ENCODE measurements at places on chromosomes 16 and 17.

GRCh38 chr16:27781195-27781524 is 231.2 kb downstream of the KATNIP start:
- DNase-seq = no peak

DNA sequence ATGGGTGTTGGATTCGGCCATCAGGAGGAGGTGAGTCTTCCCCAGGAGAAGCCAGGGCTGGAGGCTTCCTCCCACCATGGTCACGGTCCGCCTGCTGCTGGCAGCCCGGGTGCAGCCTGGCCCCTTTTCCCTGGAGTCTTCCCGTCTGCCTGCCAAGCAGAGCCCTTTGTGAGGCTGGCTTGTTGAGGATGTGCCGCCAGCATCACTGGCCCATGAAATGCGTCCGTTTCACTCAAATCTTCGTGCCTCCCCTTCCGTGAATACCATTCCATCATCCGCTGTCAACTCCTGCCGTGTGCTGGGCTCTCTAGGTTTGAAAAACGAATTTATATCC is 9.6 kb downstream of the VPS4A start:
- DNase-seq = no peak

DNA sequence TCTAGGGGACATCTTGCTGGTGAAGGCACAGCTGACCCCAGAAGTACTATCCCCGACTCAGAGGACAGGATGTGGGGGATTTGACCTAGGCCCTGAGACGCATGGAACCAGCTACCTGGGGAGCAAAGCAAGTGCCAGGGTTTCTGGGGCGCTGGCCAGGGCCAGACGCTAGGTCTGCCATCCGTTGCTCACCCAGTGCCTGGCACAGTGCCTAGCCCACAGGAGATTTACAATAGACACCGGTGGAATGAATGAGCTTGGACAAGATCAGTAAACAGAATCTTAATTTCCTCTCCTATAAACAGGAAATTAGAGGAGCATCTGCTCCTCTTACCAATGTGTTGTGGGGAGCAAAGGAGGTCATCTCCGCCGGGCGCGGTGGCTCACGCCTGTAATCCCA is 5.0 kb downstream of the RPRML start:
- DNase-seq = no peak

DNA sequence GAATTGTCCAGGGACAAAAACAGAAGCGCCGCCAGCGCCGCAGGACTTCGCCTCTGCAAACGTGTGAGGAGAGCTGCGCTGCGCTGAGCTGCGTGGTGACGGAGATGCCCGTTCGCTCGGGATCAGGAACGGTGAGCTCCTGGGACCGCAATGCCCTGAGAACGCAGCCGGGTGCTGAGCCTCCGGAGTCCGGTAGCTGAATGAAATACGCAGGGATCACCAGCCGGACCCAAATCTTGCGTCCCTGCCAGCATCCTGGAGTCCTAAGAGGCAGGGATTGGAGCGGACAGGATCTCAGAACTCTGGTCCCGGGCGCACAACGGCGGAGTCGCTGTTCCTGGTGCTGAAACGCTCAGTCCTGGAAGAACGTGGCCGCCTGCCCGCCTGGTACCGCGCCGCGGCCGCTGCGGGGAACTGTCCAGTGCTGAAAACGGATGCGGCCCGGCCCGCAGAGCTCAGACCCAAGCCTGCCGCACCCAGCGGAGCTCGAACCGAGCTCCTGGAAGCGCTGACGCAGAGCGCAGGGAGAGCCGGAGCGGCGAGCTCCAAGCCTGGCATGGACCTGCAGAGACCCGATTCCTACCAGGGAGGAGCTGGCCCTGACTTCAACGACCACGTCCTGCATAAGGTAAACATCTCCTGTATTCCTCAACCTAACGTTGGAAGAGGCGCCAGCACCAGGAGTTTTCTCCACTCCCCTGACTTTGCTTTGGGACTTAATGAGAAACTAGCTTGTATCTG is 41.5 kb downstream of the CD300LF start:
- DNase-seq = peak; percentile 94

DNA sequence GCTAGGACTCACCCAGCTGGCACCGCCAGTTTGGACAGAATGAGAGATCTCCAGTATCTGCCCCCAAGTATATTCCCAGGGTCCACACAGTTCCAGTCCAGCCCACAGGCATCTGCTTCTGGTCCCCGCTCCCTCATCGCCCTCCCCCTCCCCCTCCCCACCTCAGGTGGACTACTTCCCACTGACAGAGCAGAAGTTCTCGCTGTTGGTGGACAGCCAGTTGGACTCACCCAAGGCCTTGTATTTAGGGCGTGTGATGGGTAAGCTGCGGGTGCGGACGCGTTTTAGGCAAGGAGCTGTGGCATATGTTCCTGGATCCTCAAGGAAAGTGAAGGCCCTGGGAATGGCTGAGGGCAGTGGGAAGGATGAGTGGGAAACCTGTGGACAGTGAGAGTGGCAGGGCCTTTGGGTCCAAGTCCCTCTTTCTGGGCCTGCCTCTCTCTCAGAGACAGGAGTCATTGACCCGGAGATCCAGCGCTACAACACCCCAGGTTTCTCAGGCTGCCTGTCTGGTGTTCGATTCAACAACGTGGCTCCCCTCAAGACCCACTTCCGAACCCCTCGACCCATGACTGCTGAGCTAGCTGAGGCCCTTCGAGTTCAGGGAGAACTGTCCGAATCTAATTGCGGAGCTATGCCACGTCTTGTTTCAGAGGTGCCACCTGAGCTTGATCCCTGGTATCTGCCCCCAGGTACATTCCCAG is 14.9 kb downstream of the CNTNAP1 start:
- no peak for DNase-seq

GRCh38 chr17:44960691-44961090 is 7.4 kb downstream of the C1QL1 start:
- DNase-seq = no peak

DNA sequence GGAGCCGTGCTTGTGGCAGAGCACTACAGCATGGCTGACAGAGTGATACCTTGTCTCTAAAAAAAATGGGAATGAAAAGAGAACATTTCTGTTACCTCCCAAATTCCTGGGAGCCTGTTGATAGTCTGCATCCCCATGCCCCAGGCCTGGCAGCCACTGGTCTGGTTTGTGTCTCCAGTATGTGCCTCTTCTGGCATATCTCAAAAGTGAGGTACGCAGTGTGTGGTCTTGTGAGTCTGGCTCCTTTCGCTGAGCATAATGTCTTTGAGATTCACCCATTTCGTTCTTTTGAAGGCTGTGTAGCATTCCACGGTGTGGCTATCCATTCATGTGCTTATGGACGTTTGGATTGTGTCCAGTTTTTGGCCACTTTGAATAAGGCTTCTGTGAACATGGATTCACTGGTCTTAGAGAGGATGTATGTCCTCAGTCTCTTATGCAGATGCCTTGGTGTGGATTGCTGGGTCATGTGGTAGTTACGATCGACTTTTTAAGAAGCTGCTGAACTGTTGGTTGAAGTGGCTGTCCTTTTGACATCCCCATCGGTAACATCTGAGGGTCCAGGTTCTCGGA is 39.1 kb downstream of the PRMT7 start:
- no peak for DNase-seq

DNA sequence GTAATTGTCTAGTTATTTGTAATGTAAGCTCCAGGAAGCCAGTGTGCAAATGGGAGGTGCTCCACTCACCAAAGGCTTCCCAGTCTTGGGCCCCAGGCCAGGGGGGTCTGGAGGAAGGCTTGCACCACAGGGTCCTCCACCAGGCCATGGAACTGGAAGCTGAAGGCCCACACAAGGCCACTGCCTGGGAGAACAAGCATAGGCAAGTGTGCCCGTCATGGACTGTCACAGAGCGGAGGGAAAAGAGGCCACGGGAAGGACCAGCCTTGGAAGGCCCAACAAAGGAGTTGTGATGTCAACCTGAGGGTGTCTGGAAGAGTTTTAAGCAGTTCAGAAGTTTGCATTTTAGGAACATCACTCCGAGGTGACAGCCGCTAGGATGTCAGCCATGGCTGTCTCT is 3.0 kb upstream of the SRRM2 start:
- no peak for DNase-seq

GRCh38 chr17:5219536-5219935 is 15.1 kb downstream of the SCIMP start:
- DNase-seq = no peak

DNA sequence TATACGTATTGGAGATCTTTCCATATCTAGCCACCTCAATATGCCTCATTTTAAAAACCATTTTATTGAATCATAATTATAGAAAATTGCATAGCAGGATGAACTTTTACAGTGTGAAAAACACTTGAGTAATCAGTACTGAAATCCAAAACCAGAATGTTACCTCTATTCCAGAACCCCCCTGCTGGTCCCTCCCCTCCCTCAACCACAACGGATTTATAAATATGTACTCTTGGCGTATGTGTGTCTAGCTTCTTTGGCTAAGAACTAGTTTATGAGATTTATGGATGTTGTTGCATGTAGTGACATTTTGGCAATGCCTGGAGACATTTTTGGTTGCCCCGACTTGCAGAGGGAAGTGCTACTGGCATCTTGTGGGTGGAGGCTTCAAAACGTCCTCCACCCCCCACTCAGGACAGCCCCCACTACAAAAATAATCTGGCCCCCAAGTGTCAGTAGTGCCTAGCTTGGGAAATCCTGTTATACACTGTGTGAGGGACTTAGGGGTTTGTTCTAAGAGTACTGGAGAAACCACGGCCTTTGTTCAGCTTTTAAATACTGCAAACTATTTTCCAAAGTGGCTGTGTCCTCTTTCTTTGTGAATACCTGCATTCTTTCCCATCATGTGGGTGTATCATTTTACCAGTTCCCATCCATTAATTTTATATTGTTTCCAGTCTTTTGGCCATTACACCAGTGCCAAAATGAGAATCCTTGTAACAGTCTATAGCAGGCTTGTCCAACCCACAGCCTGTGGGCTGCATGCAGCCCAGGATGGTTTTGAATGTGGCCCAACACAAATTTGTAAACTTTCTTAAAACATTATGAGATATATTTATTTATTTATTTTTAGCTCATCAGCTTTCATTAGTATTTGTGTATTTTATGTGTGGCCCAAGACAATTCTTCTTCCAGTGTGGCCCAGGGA is 23.7 kb downstream of the ITPRIPL2 start:
- no peak for DNase-seq

DNA sequence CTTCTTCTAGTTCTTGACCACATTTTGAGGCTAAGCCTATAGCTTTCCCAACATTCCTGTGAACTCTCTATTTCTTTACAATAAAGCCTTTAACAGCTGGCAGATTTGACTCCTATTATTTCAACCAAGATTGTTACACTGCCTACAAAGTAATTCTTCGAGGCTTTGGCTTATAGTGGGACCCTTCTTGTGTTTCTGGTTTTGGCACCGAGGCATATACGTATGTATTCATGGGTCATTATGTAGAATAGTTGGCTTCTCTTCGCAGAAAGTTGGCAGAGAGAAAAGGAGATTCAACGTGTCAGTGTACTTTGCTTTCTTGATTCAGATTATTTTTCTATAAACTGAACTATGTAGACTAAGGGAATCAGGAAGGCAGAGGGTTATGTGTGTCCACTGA is 102.2 kb downstream of the ABCA8 start:
- no peak for DNase-seq

- DNase-seq = no peak
Measured at GRCh38 chr17:75594499-75595283, 7.1 kb downstream of the MYO15B start.

DNA sequence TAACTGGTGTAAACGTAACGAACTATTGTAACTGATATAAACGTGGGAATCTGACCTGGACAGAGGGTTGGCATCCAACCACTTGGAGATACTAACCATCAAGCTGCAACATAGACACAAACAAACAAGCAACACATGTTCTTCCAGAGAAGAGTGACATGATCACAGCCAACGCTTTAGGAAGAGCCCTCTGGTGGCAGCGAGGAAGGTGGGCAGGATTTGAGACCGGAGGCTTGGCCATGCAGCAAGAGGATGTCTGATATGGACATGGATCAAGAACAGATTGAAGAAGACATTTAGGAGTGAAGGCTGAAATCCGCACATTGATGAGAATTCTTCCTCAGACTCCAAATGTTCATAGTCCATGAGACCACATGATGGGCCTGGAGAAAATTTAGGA is 40.3 kb upstream of the TNRC6A start:
- peak; percentile 52 for DNase-seq

GRCh38 chr17:61168506-61168905 is 231.1 kb upstream of the TBX2 start:
- no peak for DNase-seq

- no peak for DNase-seq
Measured at GRCh38 chr16:67967183-67967957, 1.1 kb downstream of the SLC12A4 start.

DNA sequence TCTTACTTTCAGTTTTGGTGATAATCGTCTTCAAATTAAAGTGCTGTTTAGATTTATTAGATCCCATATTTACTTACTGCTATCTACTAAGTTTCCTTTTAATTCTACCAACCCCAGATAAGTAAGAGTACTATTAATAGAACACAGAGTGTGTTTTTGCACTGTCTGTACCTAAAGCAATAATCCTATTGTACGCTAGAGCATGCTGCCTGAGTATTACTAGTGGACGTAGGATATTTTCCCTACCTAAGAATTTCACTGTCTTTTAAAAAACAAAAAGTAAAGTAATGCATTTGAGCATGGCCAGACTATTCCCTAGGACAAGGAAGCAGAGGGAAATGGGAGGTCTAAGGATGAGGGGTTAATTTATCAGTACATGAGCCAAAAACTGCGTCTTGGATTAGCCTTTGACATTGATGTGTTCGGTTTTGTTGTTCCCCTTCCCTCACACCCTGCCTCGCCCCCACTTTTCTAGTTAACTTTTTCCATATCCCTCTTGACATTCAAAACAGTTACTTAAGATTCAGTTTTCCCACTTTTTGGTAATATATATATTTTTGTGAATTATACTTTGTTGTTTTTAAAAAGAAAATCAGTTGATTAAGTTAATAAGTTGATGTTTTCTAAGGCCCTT is 56.8 kb downstream of the HLF start:
- no peak for DNase-seq

- DNase-seq = peak; percentile 49
Measured at GRCh38 chr17:65559804-65560627, 1.4 kb downstream of the AXIN2 start.

GRCh38 chr16:55271945-55272513 is 52.0 kb upstream of the IRX6 start:
- no peak for DNase-seq

DNA sequence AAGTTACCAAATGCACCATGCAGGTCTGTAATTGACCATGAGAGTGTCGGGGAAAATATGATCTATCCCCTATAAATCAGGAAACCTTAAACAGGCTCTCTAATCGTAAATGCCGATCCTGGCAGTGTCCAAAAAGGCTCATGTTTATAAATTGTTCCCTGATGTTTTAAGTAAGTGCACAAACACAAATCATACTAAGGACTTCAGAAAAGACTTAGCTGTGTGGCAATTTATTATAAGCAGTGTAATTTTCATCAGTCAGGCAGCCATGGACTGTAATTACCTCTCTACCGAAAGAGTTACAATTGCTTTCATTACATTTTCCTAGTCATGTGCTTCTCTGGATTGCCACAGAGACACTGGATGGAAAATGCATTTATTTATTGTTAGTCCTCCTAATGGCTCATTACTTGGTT is 73.4 kb upstream of the COX10 start:
- DNase-seq = no peak

GRCh38 chr17:77741109-77741508 is 217.4 kb upstream of the TNRC6C start:
- DNase-seq = no peak

GRCh38 chr16:18983565-18984434 is at the start of gene TMC7:
Gene TMC7 (plus strand): TSS chr16:18983934. CDS start chr16:18984064, 130 bp downstream.
- peak; percentile 98 for DNase-seq

Data from endothelial cell (in vitro differentiated cells).